Activated T-cell treated with anti-CD3 and anti-CD28 coated beads for 1 hour (primary cell): ENCODE measurements at places on chromosomes 11 and 22.

GRCh38 chr22:19943082-19944026, 1.7 kb upstream of the TXNRD2 start:
- no peak for DNase-seq

- DNase-seq, result no peak
These were observed 22.2 kb downstream of the SHISA8 start for GRCh38 chr22:41892721-41893120.

- DNase-seq, result no peak
These were observed 247.8 kb downstream of the TBC1D22A start for GRCh38 chr22:47010211-47010610.

DNA sequence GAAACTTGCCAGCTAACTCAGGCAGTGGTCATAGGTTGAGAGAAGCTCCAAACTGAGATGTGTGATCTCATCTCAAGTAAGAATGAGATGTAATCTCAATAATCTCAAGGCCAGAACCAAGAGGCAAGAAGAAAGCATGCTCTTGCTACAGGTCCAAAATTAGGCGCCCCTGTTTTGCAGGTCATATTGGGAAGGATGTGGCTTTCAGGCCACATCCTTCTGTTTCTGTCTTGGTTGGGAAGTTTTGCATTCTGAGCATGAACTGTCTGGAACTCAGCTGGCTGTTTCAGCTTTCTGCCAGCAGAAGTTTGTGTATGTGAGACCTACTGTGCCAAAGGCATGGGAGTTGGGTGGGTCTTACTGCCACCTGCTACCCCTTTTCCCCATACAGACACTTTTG, 67.5 kb upstream of the MS4A8 start:
- DNase-seq, result no peak

DNA sequence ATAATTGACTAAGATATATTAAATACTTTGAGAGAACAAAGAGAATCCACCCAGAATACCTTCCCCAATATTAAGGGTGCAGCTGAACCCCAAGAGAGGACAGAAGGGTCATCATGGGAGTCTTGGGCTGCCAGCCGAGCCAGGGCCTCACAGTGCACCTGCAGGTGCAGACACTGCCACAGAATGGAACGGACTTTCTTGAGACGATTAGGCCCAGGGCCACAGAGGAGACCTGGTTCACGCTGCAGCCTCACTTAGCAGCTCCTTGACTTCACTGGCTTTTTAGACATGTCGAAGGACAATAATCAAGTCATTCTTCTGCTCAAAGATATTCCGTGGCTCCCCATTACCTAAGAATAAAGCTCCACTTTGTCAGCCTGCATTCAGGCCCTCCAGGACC, 100.6 kb downstream of the PHF21B start:
- DNase-seq, result no peak

GRCh38 chr22:30733181-30733631, 38.5 kb downstream of the OSBP2 start:
- no peak for DNase-seq

DNA sequence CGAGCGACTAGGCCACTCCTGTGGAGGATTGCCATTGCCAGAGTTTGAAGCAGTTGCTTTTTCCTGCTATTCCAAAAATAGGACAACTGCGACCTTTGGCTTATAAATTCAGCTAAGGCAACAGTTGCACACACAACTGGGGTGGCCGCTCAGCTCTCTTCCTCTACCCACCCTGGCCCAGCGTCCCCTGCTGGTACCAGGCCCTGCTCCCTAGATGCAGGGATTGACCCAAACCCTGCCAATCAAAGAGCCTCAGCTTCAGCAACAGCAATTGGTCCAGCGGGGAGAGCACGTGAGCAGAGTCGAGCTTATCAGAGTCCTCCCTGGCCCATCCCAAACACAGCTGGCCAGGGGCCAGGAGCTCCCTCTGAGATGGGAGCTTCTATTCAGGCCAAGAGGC, 22.0 kb upstream of the CABP2 start:
- no peak for DNase-seq

- DNase-seq, result no peak
These were observed 41.5 kb upstream of the PPARA start for GRCh38 chr22:46108564-46109473.

DNA sequence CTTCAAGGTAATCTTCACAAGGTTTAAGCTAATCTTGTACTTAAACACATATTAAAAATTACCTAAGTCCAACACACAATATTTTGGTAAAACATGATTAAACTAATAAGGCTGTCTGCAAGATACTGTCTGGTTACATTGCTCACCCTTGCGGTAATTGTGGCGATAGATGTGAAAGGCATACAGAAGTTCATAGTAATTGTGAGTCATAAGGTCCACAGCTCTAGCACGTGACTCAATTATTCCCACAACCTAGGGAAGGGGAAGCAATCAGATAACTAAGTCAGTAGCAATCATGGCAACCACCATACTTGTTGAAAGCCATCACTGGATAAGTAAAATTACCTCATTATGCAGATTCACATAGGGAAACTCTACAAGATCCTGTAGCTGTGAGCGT, 30.5 kb upstream of the FNBP4 start:
- DNase-seq, result no peak

GRCh38 chr22:22849640-22850610, 37.7 kb upstream of the IGLL5 start:
- DNase-seq, result no peak

DNA sequence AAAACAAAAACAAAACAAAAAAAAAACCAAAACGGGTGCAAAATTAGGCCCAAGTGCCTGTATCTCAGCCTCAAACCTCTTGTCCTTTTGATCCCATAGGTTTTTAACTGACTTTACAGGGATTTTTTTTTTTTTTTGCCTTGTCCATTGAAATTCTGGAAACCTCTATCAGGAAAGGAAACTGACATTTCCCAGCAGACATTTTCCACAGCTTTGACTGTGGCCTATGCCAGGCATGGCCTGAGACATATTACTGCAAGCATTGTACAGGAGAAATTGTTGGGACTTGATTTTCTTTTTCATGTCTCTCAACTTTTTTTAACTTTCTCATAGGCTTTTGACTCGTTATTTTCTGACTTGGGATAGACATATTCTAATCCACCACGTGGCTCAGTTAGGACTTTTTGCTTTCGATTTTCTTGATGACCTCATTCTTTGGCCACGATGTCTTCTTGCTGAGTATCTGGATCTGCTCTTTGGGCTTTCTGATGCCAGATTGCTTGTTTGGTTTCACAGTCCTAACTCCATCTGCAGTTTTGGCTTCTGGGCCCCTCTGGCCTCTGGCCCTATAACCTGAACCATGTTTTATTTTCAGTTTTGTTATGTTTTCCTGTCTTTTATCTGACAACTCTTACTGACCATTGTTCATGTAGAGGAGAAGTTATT, 336.1 kb upstream of the C11orf87 start:
- no peak for DNase-seq

GRCh38 chr22:28198692-28199091, 279.6 kb upstream of the PITPNB start:
- no peak for DNase-seq

DNA sequence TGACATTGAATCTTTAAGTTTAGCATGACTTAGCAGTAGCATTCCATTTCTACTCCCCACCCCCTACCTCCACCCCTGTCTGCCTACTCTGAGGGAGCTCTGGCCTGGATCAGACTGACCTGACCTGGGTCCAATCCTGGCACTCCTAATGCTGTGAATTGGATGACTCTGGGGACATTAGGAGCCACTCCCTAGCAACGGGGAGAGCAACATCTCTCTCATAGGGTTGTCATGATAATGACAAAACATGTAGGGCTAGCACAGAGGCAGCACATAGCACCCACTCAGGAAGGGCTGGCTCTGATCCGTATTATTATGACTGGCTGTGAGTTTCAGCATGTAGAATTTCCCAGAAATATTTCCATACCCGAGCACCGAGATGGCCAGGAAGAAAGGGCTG, 40.5 kb downstream of the CABIN1 start:
- no peak for DNase-seq

- DNase-seq, result no peak
These were observed 44.4 kb downstream of the EHF start for GRCh38 chr11:34665077-34665835.

GRCh38 chr22:28933321-28933720, 49.9 kb downstream of the ZNRF3 start:
- no peak for DNase-seq

DNA sequence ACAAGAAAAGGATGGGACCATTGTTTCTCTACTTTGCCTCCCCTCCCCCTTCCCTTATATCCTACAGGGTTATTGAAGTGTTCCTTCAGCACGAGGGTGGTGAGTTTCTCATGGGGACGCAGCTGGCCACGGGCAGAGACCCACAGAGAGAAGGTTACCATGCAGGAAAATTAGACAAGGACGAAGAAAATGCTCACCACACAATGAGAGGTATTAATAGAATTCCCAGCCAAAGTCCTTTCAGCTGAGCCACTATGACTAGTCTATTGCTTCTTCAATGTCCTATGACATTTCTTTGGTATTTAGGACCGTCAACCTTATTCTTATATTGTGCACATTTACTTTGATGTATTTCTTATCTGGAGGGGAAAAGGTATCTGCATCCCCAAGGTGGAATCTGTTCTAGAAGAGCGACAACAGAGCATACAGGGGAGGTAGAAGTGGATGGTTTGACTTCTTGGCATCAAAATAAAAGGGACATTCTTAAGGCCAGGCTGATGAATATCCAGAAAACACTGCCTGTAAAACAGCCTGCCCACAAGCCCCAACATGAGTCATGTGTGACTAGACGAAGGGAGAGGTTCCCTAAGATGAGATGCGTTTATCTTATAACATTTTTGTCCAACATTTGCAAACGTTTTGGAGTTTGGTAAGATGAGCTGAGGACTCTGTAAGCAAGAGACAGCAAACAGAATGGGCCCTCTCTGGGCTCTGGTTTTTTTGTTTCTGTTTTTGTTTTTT, 209.8 kb upstream of the NARS2 start:
- DNase-seq, result no peak

- no peak for DNase-seq
These were observed 46.8 kb downstream of the CEP164 start for GRCh38 chr11:117374316-117375055.
